K562 (cell line): ENCODE measurements at places on chromosomes 3 and 15. TPM values are rescaled to one million over a fixed set of nuclear protein-coding genes. Genes with fewer than 3 reads are reported as not detected.

- peak overlapping the region; percentile 96 for H3K27ac ChIP-seq
- peaks cover 38% of the 10 kb centered on the region for H3K4me1 ChIP-seq
- H3K36me3 ChIP-seq: no peaks in the 10 kb centered on the region
- H3K4me3 ChIP-seq: peak overlapping the region; percentile 5; the same call in 1 of the 2 replicates
Measured at GRCh38 chr15:58331560-58331912, 100.3 kb upstream of the LIPC start.

DNA sequence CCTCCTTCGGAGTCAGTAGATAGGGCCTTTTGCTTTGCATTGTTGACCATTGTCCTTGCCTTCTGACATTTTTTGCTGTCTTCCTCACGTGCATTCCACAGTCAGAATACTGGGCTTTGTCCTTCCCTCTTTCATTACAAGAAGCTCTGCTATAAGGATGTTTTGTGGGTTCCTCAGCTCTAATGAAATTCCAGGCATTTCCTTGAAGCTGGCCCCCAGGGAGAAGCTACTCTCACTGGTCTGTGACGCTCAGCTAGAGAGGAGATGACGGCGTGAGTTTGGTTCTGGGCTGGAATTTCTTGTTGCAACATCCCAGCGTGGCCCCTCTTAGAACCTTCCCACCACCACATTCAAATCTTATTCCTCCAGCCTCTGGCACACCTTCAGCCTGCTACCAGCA is 210.2 kb downstream of the TJP1 start:
- H3K4me3 ChIP-seq: no peak overlapping the region
- H3K27me3 ChIP-seq: peaks cover 5% of the 10 kb centered on the region; the same call in 1 of the 3 replicates
- H3K4me1 ChIP-seq: no peaks in the 10 kb centered on the region
- H3K36me3 ChIP-seq: no peaks in the 10 kb centered on the region
- DNase-seq: no peak

- no peak overlapping the region for H3K4me3 ChIP-seq
- H3K36me3 ChIP-seq: no peaks in the 10 kb centered on the region
- no peaks in the 10 kb centered on the region for H3K4me1 ChIP-seq
- H3K27ac ChIP-seq: no peak overlapping the region
- no peak for DNase-seq
Measured at GRCh38 chr3:101212730-101213129, 107.6 kb downstream of the IMPG2 start.

GRCh38 chr15:57160823-57161560 is 215.3 kb upstream of the CGNL1 start:
- H3K4me3 ChIP-seq: no peak overlapping the region
- no peaks in the 10 kb centered on the region for H3K36me3 ChIP-seq
- no peaks in the 10 kb centered on the region for H3K27me3 ChIP-seq
- no peak overlapping the region for H3K27ac ChIP-seq
- DNase-seq: no peak

GRCh38 chr3:46749129-46749528 is 31.5 kb upstream of the PRSS50 start:
- H3K4me3 ChIP-seq: no peak overlapping the region
- H3K4me1 ChIP-seq: peaks cover 11% of the 10 kb centered on the region
- no peak overlapping the region for H3K27ac ChIP-seq
- peaks cover 57% of the 10 kb centered on the region for H3K27me3 ChIP-seq
- no peaks in the 10 kb centered on the region for H3K36me3 ChIP-seq
- DNase-seq: no peak

DNA sequence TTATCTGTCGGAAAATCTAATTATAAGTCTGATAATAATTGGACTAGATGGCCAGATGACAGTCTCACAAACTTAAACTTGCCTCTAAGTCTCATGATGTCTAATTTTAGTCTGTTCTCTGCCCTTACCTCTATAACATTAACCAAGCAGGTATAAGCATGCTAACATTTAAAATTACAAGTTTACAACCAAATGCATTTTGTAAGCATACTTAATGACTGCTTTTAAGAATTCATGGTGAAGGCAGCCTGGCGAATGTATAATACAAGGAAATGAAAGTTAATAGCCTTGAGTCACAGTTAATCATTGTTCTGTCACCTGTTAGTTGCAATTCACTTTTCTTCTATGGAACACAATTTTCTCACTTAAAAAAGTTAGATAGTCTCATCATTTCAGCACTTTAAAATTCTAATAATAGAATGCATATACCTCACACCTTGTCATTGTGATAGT is 16.5 kb downstream of the BCHE start:
- no peak for DNase-seq
- H3K27ac ChIP-seq: no peak overlapping the region
- H3K4me1 ChIP-seq: no peaks in the 10 kb centered on the region
- H3K4me3 ChIP-seq: no peak overlapping the region
- H3K27me3 ChIP-seq: no peaks in the 10 kb centered on the region

DNA sequence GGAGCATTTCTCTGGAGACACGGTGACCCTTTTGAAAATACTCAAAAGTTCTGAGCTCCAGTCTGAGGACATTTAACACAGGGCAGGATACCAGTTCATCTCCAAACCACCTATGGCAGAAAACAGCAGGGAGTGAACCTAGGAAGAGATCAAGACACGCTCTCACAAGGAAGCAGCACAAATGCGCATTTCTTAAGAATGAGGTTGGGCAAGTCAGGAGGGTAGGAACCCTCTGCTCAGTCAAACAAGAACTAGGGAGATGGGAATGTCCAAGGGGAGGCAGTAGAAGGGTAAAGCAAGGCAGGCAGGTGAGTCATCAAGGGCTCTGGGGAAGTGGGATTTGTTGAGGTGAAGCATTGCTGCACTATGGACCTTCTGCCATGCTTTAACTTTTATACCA is 60.3 kb upstream of the PSMD6 start:
- H3K4me1 ChIP-seq: no peaks in the 10 kb centered on the region
- H3K27ac ChIP-seq: no peak overlapping the region
- no peak for DNase-seq
- no peaks in the 10 kb centered on the region for H3K36me3 ChIP-seq
- H3K4me3 ChIP-seq: no peak overlapping the region
- H3K27me3 ChIP-seq: no peaks in the 10 kb centered on the region

GRCh38 chr3:113242096-113242581 is 30.8 kb downstream of the BOC start:
- H3K4me1 ChIP-seq: no peaks in the 10 kb centered on the region
- H3K27ac ChIP-seq: no peak overlapping the region
- no peaks in the 10 kb centered on the region for H3K27me3 ChIP-seq
- no peaks in the 10 kb centered on the region for H3K36me3 ChIP-seq
- no peak for DNase-seq

DNA sequence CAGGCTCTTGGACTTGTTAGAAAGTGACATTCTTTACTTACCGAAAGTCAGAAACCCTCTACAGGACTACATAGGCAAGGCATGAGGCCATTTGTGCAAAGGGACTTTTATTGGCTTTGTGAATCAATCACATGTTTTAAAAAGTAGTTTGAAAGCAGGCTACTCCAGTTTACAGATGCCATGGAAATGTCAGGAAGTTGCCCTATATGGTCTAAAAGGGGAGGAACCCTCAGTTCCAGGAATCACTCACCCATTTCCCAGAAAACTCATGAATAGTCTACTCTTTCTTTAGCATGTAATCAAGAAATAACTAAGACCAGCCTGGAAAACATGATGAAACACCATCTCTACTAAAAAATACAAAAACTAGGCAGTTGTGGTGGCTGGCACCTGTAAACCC is 51.0 kb upstream of the MKRN3 start:
- no peaks in the 10 kb centered on the region for H3K36me3 ChIP-seq
- H3K4me1 ChIP-seq: no peaks in the 10 kb centered on the region; the same call in 2 of the 3 replicates
- no peaks in the 10 kb centered on the region for H3K27me3 ChIP-seq
- peak; percentile 33 for DNase-seq

GRCh38 chr15:100057281-100057680 is 284.5 kb downstream of the ADAMTS17 start:
- no peak for DNase-seq
- H3K27ac ChIP-seq: no peak overlapping the region
- H3K36me3 ChIP-seq: no peaks in the 10 kb centered on the region
- H3K27me3 ChIP-seq: peaks cover 26% of the 10 kb centered on the region
- no peak overlapping the region for H3K4me3 ChIP-seq

DNA sequence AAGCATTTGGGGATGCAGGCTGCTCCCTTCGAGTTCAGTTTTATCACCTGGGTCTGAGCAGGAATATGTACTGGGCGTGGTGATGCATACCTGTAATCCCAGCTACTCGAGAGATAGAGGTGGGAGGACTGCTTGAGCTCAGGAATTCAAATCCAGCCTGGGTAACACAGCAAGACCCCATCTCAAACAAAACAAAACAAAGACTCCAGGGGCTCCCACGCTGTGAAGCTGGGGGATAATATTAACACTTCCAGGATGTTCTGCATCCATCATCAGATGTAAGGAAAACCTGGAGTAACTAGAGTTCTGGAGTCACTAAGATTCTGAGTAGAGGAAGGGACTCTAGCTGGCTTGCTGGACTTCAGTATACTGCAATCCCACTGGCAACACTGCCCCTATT is 40.6 kb downstream of the LYZL4 start:
- no peak overlapping the region for H3K4me3 ChIP-seq
- H3K4me1 ChIP-seq: no peaks in the 10 kb centered on the region
- no peaks in the 10 kb centered on the region for H3K27me3 ChIP-seq
- no peak for DNase-seq

GRCh38 chr15:63493436-63493835 is 11.0 kb upstream of the USP3 start:
- H3K4me3 ChIP-seq: no peak overlapping the region
- no peaks in the 10 kb centered on the region for H3K36me3 ChIP-seq

DNA sequence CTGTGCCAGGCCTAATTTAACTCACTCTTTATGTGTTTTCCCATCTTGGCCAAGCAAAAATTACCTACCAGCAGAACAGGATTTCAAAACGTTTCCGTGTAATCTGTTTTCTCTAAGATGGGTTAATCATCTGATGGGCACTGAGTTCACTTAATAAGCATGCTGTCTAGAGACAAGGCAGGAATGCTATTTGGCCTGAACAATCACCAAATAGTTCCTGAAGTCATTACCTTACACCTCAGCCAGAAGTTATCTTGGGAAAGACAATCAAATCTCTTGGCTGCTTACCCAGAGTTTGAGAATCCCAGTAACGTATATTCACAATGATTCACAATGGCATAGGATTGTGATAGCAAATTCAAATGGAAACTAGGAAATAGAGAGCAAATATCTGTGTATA is 779.1 kb downstream of the CADM2 start:
- no peak overlapping the region for H3K4me3 ChIP-seq
- no peaks in the 10 kb centered on the region for H3K4me1 ChIP-seq
- H3K36me3 ChIP-seq: no peaks in the 10 kb centered on the region
- no peak for DNase-seq
- no peak overlapping the region for H3K27ac ChIP-seq

DNA sequence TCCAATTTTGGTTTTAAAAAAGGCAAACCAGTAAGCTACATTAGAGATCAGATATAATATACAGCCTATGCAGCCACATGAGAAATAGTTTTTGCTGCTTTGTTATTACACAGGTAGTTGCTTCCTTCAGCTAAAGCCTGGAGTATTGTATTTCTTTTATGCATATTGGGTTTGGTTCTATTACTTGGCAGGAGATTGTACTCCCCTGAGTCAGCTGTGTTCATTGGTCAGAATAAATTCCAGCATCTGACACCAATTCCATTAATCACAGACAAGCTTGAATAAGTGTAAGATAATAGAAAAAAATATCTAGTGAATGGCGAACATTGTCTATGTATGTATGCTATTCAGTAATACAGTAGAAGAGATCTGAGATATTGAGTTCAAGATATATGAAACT is 26.1 kb upstream of the ZCWPW2 start:
- H3K4me3 ChIP-seq: no peak overlapping the region
- DNase-seq: no peak
- H3K4me1 ChIP-seq: no peaks in the 10 kb centered on the region
- peaks cover 74% of the 10 kb centered on the region for H3K36me3 ChIP-seq
- no peak overlapping the region for H3K27ac ChIP-seq
- H3K27me3 ChIP-seq: no peaks in the 10 kb centered on the region

- no peaks in the 10 kb centered on the region for H3K36me3 ChIP-seq
- H3K4me3 ChIP-seq: no peak overlapping the region
- no peaks in the 10 kb centered on the region for H3K4me1 ChIP-seq
Measured at GRCh38 chr3:21290557-21290956, 460.5 kb downstream of the ZNF385D start.

- H3K27ac ChIP-seq: no peak overlapping the region
- no peak overlapping the region for H3K4me3 ChIP-seq
- H3K4me1 ChIP-seq: no peaks in the 10 kb centered on the region
Measured at GRCh38 chr3:64255741-64256340, 30.6 kb upstream of the PRICKLE2 start.

- H3K4me3 ChIP-seq: no peak overlapping the region
- DNase-seq: no peak
- H3K27ac ChIP-seq: no peak overlapping the region
- H3K4me1 ChIP-seq: peaks cover 6% of the 10 kb centered on the region; the same call in 2 of the 3 replicates
- H3K36me3 ChIP-seq: no peaks in the 10 kb centered on the region
Measured at GRCh38 chr3:71194785-71195184, 388.7 kb downstream of the FOXP1 start.

DNA sequence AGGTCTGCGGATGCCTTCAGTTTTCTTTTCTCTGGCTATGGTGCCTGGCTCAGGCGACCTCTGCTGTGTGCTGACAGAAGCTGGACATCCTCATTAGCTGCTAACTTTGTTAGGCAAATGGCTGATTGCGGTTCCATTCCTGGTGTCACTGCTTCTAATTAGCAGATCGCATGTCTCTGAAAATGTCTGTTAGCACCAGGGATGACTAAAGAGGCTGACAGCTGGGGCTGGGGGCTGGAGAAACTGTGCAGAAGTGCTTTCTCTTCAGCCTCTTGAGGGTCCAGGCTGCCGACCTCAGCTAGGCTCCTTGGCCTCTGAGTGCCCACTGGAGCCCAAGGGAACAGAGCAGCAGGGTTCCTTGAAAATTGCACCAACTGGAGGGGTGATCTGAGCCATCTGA is 39.3 kb downstream of the CHCHD6 start:
- no peaks in the 10 kb centered on the region for H3K27me3 ChIP-seq
- DNase-seq: no peak
- no peaks in the 10 kb centered on the region for H3K36me3 ChIP-seq

DNA sequence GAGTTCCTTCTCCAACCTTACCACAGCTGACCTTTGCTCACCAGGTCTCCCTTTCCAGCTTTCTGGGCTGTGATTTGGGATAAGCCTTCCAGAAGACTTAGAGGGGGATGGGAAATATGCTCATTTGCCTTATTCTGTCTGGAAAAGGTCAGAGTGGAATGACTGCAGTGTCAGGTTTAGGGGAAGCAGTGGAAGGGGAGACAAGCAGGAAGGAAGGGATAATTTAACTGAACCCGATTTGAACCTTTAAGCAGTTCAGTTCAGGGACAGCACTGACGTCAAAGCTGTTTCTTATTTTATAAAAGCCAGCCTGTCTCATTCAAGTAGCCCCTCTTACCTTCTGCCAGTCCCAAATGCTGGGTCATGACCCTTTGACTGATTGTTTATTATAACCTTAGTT is 418.4 kb upstream of the RARB start:
- H3K36me3 ChIP-seq: no peaks in the 10 kb centered on the region
- H3K27me3 ChIP-seq: no peaks in the 10 kb centered on the region
- no peaks in the 10 kb centered on the region for H3K4me1 ChIP-seq

MCTP2 gene
- not detected in 2 replicates for polyA plus RNA-seq

TM4SF4 gene
- polyA plus RNA-seq: not detected in 2 replicates

SEMA3B gene
- polyA plus RNA-seq: 1.7 and 2.3 TPM in 2 replicates

ACOX2 gene
- polyA plus RNA-seq: not detected in 2 replicates

SLC15A2 gene
- polyA plus RNA-seq: 0.28 and 0.51 TPM in 2 replicates

ADAMTSL3 gene
- polyA plus RNA-seq: 0.01 TPM in 1 of 2 replicates, not detected in the other

MESP1 gene
- polyA plus RNA-seq: 0.52 and 0.78 TPM in 2 replicates
